ENCODE measurements at places on chromosomes 6 and 20. TPM values are rescaled to one million over a fixed set of nuclear protein-coding genes. Genes with fewer than 3 reads are reported as not detected.

DNA sequence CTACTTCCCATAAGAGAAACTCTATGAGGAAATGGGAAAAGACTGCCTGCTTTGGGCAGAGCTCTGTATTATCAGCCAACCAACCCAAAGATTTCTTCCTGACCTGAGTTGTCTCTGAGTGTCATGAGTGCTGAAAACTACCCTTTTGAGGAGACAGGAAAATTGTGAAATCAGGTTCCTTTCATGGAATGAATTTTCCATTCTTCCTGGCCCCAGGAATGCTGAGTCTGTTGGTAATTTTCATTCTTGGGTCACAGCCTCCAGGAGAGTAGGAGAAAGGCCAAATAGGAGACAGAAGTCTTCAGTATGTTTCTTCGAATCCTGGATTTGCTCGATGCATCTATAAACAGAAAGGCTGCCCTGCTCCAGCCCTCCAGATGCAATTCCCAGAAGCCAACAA lies 53.6 kb downstream of the SCML4 start:
- DNase-seq, result no peak

DNA sequence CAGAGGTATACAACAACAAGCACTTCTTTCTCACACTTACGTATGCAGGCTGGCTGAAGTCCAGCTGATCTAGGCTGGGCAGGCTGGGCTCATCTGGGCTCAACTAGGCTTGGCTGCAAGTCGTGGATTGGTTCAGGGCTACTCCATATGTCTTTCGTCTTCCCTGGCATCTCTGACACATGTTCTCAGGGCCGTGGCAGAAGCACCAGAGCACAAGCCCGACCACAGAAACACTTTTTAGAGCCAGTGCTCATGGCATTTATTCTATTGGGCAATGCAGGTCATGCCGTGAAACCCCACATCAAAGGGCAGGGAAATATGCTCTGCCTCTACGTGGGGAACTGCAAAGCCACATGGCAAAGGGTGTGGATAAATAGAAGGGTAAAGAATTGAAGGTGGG lies 93.8 kb downstream of the RIN2 start:
- no peak for DNase-seq

- DNase-seq, result no peak
Measured at GRCh38 chr6:16925461-16925860, 164.2 kb upstream of the ATXN1 start.

GRCh38 chr6:71444222-71444621 lies 155.6 kb downstream of the OGFRL1 start:
- no peak for DNase-seq

DNA sequence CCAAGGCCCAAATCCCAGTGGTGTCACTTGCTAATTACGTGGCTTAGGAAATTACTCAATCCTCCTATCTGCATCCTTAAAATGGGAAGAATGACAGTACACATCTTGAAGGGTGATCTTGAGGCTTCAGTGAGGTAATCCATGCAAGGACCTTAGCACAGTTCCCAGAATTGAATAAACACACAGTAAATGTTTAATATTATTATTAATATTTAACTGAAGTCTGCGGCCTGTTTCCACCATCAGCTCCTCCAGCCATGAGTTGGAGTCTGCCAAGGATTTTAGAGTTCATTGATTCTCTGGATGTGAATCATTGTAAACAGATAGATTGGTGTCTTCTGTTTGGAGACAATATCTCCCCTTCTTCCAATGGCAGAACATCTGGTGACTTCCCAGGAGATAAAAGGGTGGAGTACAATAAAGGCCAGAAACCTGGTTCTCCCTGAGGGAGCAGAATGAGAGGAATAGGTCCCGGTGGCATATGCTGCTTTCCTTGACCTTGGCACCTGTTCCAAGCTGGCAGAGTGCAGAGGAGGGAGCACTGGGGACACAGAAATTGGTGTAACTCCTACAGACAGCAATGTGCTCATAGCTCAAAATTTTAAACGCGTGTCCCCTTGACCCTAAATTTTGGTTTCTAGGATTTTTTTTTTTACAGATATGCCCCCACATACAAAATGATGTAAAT lies 25.4 kb downstream of the UNC5CL start:
- DNase-seq, result no peak

DNA sequence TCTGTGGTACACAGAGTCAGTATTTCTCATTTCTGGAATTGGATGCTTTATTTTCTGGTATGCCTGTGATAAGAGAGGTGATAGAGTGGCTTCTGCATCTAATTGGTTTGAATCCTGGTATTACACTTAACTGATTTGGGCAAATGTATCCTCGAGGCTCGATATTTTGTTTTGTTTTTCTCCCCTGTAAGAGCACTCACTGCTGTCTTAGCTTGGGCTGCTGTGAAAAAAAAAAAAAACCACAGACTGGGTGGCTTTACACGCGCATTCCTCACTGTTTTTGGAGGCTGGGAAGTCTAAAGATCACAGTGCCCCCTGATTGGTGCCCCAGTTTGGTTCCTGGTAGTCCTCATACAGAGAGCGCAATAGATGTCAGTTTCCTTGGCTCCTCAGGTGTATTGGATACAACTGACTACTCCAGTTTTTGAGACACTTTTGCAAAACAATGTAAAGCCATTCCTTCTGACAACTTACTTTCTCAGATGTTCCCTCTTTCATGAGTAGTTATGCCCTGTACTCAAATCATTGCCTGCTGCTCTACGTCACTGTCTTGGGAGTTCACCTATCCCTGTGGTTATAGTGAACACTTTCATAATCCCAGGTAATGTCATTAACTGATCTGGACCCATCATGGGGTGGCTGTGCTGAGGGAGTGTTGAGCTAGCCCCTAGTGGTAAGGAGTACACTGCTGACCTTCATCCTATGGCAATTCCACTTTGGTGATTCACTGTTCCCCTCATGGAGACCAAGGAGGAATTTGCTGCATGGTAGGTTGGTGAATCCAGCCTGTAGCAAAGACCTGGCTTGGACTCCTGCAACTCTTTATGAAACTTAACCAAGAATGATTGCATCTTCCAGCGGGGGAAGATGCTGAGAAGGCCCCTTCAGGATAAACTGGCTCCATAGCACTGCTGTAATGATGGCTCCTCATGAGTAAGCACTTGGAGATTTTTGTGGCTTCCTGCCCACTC lies 3.5 kb upstream of the ACAT2 start:
- no peak for DNase-seq

- DNase-seq, result no peak
Measured at GRCh38 chr6:33391922-33392594, 435 bp downstream of the KIFC1 start.

DNA sequence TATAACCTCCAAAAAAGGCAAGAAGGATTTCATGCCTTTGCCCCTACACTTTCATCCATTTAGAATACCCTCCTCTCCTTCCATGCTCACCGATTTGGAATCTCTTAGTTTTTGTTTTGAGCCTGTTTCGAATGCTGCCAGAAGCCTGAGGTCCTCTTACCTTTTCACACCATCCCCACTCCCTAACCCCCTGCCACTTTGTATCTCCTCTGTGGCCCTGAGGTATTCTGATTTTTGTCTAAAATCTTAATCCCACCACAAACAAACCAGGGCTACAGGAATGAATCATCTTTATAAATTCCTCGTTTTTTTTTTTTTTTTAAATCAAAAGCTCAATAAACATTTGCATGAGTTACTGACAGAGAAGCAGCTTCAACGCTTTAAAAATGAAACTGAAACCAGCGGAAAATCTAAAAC lies 1.6 kb upstream of the RPS12 start:
- DNase-seq, result no peak

DNA sequence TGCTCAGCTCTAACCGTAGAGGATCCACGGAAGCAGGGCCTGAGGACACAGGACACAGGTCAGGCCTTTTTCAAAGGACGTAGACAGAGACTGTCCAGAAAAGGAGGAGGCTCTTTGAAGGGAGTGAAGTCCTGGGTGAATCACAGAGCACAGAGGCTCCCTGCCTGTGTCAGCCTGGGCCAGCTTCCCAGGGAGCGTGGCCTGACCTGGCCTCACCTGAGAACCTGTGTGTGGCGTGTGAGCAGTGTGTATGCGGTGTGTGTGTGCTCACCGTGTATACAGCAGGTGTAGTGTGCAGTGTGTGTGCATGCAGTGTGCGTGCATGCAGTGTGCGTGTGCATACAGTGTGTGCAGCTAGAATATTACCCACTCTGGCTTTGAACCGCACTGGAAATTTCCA lies 56.0 kb upstream of the FNDC1 start:
- no peak for DNase-seq

DNA sequence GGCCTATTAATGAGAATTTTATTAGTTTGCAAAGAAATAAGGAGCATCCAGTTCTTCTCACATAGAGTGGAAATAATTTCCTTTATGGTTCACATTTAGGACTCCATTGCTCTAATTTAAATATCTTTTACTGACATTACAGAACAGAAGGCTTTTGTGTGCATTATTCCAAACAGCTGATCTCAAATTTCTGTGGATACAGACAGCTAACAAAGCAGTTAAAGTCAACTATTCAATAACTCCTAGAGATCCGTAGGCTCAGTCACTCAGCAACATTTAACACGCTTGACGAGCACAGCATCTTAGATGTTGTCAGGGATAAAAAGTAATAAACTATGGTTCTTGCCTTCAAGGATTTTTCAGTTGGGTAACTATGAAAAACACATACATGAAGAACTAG lies 305.8 kb upstream of the SYNCRIP start:
- DNase-seq, result no peak

- no peak for DNase-seq
Measured at GRCh38 chr6:168395983-168396382, 45.0 kb upstream of the SMOC2 start.

DNA sequence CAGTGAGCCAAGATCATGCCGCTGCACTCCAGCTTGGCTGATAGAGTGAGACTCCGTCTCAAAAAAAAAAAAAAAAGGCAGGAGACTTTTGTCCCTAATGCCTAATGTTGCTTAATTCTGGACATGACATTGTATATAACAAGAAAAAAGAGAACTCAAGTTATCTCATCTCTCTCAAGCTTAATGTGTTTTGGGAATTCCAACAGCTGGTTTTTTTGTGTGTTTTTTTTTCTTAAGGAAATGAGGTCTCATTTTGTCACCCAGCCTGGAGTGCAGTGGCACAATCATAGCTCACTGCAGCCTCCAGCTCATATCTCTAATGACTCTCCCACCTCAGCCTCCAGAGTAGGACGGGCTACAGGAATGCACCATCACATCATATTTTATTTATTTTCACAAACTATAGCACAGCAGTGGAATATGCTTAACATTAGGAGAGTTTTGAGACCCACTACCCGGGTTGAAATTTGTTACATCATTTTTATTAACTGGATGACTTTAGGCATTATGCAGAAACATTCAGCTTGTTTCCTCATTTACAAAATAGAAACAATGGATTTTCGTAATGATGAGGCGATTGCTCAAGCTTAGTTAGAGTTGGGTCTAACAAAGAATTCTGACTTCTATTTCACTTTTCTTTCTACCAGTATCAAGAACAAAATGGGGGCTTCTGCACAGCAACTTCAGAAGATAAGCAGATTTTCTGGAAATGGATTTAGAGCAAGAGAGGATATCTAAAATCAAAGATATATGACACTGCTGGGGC lies 104.1 kb upstream of the BTN3A2 start:
- DNase-seq, result no peak

- no peak for DNase-seq
Measured at GRCh38 chr20:39268981-39269461, 306.9 kb downstream of the DHX35 start.

GRCh38 chr6:36904851-36905393 lies 19.2 kb downstream of the C6orf89 start:
- no peak for DNase-seq

DNA sequence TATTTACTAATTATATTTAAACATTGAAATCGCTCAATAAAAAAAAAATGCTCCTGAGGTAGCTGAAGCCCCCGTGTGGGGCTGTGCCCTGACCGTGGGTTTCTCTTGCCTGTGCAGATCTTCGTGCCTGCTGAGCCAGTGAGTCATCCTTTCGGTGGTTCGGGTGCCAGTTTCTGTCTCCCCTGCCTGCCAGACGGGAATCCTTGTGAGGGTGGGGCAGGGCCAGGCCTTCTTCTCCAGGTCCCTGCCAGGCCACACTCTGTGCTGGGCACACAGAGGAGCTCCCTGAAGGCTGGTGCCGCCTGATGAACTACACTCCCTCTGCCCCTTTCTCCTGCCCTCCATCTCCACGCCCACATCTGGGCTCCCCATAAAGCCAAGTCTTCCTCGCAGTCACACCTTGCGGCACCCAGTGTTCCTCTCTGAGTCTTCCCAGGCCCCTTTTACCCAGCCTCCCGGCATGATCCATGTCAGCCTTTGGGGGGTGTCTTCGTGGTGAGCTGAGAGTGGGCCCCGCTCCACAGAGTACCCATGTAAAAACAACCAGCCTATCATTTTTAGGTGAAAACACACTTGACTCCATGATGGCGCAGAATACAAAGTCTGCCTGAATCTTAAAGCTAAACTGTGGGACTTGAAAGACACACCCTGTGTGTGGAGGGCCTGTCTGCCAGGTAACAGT lies 19.3 kb downstream of the FGD2 start:
- DNase-seq, result no peak

DNA sequence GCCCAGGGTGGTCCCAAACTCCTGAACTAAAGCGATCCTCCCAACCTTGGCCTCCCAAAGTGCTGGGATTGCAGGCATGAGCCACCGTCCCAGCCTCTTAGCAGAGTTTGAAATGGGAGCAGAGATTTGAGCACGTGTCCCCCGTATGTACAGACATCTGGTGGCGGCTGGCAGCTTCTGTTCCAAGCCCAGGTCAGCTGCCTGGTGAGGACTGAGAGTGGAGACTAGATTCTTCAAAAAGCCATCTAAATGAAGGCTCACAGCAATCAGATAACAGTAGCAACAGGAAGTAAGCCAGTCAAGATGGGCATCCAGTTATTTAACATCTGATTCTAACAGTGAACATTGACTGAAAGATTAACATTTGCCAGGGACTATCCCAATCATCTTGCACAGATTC lies 128.1 kb upstream of the AKAP12 start:
- DNase-seq, result no peak

- no peak for DNase-seq
Measured at GRCh38 chr20:16803965-16804792, 56.0 kb downstream of the OTOR start.

TFAP2D gene
- total RNA-seq, result not detected

TNNC2 gene
- total RNA-seq, result 0.43 TPM

RFX6 gene
- not detected for total RNA-seq

SUMO4 gene
- 20.0 TPM for total RNA-seq

ZC2HC1B gene
- total RNA-seq, result 0.49 TPM

C6orf58 gene
- not detected for total RNA-seq

RNF182 gene
- not detected for total RNA-seq

C6orf132 gene
- not detected for total RNA-seq

TGM3 gene
- not detected for total RNA-seq

ATP6V1G2 gene
- total RNA-seq, result 4.8 TPM
